ENCODE measurements at places on chromosomes 11 and 22.

- peak; percentile 51 for DNase-seq
Observed at GRCh38 chr11:64661146-64661545, 61.9 kb downstream of the NRXN2 start.

- DNase-seq, result no peak
Observed at GRCh38 chr11:68756171-68756766, 4.9 kb upstream of the TESMIN start.

- DNase-seq, result no peak
Observed at GRCh38 chr22:41873391-41873790, 40.5 kb downstream of the SREBF2 start.

GRCh38 chr11:62372871-62373270 lies 35.6 kb downstream of the ASRGL1 start:
- no peak for DNase-seq

- no peak for DNase-seq
Observed at GRCh38 chr11:103863497-103863896, 172.9 kb upstream of the DDI1 start.

DNA sequence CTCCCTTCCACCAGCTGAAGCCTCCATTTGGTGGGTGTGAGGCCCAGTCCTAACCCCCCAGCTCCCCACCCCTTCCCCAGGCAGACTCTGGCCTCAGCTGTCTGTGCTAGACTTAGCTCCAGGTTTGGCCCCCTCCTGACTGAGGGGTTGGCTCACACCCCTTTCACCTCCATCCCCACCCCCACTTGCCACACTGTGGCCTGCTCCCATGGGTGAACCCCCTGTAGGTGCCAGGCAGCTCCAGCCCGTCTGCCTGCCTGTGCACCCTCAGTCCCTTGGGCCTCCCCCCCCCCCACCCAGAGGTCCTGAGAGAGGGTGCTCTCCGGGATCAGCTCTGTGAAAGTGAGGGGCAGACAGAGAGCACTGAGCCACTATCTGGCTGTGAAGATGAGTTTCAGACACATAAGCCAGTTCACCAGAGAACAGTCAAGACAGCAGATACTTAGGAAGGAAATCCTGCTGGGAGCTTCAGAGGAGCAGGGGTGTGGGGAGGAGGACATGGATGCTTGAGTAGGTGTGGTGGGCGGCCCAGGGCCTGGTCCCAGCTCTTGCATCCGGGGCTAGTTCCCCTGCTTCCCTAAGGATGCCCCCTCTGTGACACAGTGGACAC lies 36.2 kb downstream of the PPM1F start:
- no peak for DNase-seq

- DNase-seq, result no peak
Observed at GRCh38 chr22:40050258-40050657, 55.5 kb downstream of the FAM83F start.

DNA sequence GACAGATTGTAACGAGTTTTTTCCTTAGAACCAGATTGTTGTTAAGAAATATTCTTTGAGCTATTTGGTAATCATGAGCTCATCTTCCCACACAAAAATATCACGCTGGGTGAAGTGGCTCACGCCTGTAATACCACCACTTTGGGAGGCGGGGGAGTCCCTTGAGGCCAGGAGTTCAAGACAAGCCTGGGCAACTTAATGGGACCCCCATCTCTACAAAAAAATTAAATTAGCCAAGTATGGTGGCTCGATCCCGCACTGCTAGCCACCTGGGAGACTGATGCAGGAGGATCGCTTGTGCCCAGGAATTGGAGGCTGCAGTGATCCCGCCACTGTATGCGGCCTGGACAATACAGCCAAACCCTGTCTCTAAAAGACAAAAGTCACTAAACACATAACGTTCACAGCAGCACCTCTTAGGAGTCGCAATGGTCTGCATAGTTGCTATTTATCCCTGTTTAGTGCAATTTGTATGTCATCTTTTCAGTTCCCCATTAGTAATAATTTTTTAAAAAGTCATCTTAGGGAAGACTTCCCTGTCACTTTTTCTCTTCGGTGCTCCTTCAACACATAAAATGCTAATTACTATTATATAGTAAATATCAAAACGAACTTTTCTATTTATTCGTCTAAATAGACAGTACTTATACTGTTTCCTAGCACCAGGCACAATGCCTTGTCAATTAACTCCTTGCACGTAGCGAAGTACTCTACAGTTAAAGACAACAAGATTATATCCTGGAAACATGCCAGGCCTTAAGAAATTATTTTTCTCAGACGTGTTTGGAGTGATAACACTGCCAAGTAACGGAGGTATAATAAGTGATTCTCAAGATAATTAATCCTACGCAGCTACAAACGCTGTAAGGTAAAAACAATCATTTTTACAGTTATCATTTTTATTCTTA lies 1.1 kb downstream of the ST13 start:
- no peak for DNase-seq

- no peak for DNase-seq
Observed at GRCh38 chr11:67983951-67984350, 19.9 kb downstream of the UNC93B1 start.

- DNase-seq, result no peak
Observed at GRCh38 chr11:60844045-60844869, 2.3 kb downstream of the CCDC86 start.

- no peak for DNase-seq
Observed at GRCh38 chr11:30344085-30344484, 21.2 kb downstream of the ARL14EP start.

DNA sequence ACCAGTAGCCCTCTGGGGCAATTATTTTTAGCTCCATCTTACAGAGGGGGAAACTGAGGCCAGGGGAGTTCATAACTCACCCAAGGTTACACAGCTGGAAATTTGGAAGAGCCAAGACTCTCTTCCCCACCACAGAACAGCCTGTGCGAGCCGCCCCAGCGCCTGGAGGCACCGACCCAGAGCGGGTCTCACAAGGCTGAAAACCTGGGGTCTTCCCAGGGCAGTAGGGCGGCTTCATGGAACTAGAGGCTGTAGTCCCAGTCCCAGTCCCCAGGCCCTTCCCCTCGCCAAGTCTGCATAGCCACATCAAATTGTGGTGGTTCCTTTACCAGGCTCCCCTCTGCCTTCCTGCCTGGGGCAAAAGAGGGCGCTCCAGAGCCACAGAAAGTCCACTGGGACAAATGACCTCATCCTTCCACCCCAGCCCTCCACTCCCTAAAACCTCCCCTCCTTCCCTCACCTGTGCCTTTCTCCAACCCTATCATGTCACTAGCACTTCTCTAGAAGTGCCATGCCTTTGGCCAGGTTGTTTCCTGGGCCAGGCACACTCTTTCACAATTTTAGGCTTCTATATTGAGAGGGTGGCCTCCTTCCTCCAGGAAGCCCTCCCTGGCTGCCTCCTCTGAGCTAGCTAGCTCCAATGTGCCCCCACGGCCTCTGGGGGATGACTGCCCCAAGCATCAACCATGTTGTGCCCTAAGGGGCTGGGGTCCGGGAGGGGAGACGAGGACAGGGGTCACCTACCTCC lies 15.2 kb upstream of the CDC42EP1 start:
- DNase-seq, result no peak

DNA sequence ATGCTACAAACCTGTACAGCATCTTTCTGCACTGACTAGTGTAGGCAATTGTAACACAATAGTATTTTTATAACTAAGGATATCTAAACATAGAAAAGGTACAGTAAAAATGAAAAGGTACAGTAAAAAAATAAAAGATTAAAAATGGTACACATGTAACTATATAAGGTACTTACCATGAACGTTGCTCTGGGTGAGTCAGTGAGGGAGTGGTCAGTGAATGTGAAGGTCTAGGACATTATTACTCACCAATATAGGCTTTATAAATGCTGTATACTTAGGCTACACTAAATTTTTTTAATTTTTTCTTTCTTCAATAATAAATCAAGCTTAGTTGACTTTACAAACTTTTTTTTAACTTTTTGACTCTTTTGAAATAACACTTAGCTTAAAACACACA lies 59.9 kb downstream of the EIF3M start:
- no peak for DNase-seq

DNA sequence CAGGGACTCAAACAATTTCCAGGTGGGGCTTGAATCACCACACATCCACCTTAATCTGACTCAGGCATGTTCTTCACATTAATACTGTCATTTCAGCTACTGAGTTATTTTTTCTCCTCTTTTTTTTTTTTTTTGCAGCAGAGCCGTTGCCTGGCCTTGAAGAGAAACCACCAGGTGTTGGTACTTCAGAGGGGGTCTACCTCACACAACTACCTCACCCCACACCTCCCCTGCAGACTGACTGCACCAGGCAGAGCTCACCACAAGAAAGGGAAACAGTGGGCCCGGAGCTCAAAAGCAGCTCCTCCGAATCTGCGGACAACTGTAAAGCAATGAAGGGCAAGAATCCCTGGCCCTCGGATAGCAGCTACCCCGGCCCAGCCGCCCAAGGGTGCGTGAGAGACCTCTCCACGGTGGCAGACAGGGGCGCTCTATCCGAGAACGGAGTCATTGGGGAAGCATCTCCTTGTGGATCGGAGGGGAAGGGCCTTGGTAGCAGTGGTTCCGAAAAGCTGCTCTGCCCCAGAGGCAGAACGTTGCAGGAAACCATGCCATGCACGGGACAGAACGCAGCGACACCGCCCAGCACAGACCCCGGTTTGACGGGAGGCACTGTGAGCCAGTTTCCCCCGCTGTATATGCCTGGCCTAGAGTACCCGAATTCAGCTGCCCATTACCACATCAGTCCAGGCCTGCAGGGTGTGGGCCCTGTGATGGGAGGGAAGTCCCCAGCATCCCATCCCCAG lies 15.1 kb upstream of the SLC25A18 start:
- DNase-seq, result no peak

- no peak for DNase-seq
Observed at GRCh38 chr11:55902308-55902707, 12.1 kb downstream of the OR5W2 start.

DNA sequence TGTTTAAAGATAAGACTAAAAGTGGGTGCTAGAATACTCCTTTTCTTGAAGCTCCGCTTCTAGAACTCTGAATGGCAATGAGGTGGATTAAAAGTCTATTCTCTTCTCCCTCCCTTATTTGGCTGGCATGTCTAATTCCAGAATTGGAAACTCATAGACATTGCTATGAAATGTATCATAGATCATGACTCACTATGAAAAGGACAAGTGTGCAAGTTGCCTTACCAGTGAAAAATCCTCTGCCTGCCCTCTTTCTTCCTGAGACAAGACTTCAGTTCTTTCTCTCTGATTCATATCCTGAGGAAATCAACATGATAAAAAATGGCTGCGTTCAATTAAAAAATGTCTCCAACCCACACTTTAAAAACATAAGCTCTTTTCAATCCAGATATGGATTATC lies 73.2 kb upstream of the BLID start:
- no peak for DNase-seq

DNA sequence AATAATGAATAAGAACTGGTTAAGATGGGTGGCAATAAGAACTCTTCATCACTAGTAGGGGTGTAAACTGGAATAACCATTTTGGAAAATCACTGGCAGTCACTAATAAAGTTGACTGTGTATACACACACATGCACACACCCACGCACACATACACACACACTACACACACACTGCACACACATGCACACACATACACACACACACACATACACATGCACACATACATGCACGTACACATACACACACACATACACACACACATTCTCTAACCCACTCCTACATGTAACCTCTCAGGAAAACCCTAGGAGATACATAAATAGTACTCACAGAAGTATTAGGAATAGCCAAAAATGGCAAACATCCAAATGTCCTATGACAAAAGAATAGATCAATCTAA lies 406.5 kb upstream of the SYN3 start:
- no peak for DNase-seq

GRCh38 chr11:62560566-62561103 lies 13.1 kb downstream of the EEF1G start:
- peak; percentile 83 for DNase-seq

DNA sequence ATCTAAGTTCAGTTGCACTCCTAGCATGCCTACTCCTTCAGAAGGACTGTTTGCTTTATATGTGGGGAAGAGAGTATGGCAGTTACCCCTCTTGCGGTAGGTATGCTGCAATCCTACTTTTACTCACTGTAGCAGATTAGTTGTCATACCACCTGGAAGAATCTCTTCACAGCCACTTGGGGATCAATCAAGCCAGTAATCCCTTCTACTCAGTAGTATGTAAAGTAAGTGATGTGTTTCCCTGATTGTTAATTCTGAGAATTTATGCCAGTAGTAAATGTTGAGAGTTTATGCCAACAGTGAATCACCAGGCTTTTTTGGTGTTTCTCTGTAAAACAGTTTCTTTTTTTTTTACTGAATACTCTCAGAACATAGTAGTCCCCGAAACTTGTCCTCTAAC lies 34.4 kb downstream of the PRMT3 start:
- no peak for DNase-seq

DNA sequence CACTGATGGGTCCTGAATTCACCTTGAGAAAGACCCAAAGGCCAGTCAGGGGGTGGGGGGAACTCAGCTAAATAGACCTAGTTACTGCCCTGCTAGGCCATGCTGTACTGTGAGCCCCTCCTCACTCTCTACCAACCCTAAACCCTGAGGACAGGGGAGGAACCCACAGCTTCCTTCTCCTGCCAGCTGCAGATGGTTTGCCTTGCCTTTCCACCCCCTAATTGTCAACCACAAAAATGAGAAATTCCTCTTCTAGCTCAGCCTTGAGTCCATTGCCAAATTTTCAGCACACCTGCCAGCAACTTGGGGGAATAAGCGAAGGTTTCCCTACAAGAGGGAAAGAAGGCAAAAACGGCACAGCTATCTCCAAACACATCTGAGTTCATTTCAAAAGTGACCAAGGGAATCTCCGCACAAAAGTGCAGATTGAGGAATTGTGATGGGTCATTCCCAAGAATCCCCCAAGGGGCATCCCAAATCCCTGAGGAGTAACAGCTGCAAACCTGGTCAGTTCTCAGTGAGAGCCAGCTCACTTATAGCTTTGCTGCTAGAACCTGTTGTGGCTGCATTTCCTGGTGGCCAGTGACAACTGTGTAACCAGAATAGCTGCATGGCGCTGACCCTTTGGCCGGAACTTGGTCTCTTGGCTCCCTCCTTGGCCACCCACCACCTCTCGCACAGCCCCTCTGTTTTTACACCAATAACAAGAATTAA lies 2.4 kb upstream of the TTC36 start:
- DNase-seq, result no peak

DNA sequence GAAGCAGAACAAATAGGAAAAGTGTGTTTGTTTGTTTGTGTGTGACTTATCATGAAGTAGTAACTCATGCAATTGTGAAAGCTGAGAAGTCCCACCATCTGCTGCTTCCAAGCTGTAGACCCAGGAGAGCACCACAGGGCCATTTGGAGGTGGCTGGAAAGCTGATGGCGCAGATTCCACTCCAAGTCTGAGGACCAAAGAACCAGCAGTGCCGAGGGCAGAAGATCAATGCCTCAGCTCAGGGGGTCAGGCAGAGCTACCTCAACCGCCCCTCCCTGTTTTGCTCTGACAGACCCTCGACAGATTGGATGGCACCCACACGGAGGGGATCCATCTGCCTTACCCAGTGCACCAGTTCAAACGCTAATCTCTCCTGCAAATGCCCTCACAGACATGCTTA lies 896.2 kb downstream of the BRD1 start:
- DNase-seq, result no peak
